Hematopoietic multipotent progenitor cell treated with erythropoietin and hydrocortisone succinate and interleukin-3 and kit ligand, for 8 days (in vitro differentiated cells): ENCODE measurements at places on chromosomes 11 and 22.

GRCh38 chr11:2731130-2732125, 31.6 kb upstream of the KCNQ1OT1 start:
- DNase-seq: no peak

DNA sequence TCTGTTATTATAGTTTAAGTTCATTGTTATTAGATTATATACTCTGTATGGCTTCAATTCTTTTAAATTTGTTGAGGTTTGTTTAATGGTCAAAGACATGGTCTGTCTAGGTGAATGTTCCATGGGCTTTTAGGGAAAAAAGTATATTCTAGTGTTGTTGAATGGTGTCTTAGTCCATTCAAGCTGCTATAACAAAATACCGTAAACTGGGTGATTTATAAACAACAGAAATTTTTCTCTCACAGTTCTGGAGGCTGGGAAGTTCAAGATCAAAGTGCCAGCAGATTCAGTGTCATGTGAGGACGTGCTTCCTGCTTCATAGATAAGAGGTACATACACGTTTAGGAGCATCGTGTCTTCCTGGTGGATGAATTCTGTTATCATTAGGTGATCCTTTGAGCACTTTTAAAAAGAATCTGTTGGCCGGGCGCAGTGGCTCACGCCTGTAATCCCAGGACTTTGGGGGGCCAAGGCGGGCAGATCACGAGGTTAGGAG, 26.2 kb downstream of the PPARA start:
- DNase-seq: no peak

DNA sequence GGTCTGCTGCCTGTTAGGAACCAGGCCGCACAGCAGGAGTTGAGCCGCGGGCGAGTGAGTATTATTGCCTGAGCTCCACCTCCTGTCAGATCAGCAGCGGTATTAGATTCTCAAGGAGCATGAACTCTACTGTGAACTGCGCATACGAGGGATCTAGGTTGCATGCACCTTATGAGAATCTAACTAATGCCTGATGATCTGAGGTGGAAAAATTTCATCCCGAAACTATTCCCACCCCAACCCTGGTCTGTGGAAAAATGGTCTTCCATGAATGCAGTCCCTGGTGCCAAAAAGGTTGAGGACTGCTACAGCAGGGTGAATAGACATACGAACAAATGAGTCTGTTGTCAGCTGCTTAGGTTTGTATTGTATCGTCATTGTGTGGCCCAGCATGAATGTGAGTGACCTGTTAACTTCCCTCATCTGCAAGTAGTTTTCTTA, 29.8 kb downstream of the RNF141 start:
- no peak for DNase-seq

DNA sequence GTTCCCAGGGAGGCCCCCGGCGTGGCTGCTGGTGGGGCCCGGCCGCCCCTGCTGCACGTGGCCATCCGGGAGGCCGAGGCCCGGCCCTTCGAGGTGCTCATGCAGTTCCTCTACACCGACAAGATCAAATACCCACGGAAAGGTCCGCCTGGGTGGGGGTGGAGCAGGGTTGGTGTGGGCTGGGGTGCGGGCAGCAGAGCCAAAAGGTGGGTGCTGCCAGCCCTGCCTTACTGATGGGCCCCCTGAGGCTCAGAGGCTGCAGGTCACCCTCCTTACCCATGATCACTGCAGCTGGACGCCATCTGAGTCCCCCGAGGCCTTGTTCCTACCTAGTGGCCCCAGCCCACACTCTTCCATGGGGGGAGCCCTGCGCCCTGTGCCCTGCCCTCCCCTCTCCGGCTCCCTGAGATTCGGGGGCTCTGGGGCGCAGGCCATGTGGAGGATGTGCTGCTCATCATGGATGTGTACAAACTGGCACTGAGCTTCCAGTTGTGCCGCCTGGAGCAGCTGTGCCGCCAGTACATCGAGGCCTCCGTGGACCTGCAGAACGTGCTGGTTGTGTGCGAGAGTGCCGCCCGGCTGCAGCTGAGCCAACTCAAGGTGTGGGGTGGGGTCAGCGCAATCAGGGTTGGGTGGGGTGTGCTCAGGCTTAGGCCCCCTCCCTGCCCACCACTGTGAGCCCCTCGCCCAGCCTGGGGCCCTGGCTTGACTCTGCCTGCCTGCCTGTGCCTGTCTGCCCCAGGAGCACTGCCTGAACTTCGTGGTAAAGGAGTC, 7.6 kb downstream of the THAP7 start:
- DNase-seq: no peak

DNA sequence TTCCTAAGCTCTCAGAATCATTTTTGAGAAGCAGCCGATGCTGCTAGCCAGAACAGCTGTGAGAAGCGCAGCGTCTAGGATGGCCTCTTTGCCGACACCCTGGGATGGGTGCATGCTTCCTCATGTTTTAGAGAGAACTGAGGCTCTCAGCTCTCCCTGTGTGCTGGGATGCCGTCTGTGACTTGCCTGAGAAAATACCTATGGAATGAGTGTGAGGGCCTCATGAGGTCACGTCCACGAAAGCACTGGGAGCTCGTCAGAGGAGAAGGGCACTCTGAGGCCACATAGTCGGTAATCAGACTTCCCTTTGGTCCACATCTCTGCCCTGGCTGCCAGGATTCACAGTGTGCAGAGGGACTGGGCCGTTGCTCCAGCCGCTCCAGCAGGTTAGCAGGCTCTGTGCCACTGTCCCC, 54.7 kb downstream of the MICAL3 start:
- no peak for DNase-seq

DNA sequence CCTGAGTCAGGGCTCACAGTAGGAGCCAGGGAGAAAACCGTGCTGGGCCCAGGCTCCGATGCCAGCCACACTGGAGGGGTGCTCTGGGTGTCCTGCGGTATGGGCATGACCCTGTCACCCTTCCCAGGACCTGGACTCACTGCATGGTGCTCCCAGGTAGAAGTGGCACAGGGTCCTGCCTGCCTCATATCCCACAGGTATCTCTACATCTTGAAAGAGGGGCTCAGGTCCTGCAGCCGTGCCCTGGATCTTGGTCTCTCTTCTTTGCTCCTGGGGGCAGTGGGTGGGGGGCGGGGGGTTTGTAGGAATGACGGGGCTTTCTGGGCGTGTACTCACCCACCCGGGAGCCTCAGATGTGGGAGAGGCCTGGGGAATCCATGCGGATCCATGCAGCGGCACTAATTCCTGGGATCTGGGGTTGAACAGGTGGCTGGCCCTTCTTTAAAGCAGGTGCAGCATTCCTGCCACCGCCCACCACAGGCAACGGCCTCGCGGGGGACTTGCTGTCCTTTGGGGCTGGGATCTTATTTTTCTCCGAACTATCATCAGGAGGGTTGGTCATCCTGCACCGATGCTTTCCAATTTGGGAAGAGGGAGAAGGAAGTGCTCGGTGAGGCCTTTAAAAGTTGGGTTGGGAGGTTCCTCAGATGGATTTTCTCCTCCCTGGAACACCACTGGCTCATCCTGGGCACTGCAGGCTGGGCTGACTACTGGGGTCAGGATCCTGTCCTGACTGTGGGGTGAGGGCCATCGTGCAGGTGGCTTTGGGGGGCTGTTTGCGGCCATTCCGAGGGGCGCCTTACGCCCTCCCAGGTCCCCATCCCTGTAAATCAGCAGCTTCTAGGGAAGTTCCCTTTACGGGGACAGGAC, 886.4 kb downstream of the BRD1 start:
- no peak for DNase-seq

DNA sequence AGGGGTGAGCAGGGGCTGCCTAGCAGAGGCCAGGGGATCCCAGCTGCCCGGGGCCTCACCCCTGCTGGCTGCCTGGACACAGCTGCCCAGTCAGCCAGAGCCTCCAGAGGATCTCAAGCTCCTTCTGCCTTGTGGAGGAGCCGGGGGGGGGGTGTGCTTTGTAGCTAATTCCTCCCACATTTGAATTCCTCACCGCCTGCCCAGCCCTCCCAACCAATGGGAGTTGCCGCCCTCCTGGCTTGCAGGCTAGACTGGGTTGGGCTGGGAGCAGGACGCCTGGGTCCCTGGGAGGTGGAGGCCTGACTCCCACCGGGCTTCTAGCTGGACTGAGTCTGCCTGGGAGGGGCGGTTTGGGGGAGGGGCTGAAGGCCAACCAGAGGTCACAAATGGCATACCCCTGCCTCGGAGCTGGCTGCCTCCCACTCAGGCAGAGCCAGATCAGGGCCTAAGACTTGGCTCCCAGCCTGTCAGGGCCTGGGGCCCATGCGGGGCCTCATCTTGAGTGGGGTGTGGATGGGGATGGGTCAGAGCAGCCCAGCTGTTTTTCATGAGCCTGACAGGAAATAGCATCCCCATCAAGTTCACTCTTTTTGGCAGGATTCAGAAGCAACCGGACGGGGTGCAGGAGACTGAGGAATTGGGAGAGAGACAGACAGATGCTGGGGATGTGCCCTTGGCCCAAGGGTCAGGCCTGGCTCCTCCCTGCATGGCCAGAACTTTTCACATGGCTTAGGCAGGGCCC, 29.2 kb upstream of the PDE2A start:
- no peak for DNase-seq

DNA sequence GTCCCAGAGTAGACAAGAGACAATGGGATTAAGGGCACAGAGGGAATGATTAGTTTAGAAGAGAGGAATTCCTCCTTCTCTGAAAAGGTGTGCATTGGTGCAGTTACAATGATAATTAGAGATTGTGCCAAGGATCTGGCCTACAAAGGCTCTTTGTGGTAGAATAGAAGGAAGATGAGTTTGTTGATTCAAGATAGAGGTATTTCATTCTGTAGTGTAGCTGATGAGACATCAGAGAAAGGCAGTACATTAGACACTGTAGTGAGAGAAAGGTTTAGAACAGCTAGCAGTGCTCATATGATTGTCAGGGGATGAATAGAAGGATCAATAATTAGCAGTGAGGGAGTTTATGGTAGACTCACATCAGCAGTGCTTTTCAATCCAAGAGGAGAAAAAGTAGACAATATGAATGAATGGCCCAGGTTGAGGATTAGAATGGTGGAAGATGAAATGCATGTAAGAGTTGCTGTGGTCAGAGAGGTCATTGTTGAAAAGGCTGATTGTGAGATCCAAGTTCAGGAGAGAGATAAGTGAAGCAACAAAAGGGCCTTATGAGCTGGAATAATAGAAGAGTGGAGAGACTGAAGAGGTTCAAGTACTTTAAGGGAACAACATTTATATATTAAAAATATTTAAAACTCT, 28.9 kb downstream of the SIK2 start:
- no peak for DNase-seq

GRCh38 chr11:19974886-19975285, 185.4 kb downstream of the DBX1 start:
- DNase-seq: peak; percentile 43

DNA sequence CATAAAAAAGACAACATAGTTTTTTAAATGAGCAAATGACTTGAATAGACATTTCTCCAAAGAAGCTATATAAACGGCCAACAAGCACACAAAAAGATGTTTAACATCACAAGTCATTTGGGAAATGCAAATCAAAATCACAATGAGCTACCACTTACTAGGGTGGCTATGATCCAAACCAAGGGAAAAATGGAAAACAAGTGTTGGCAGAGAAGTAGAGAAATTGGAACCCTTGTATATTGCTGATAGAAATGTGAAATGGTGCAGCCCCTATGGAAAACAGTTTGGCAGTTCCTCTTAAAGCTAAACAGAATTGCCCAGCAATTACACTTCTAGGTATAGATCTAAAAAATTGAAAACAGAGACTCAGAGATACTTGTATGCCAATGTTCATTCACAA, 29.0 kb downstream of the PAMR1 start:
- DNase-seq: no peak

- no peak for DNase-seq
Measured at GRCh38 chr11:108559340-108559739, 34.2 kb downstream of the EXPH5 start.

DNA sequence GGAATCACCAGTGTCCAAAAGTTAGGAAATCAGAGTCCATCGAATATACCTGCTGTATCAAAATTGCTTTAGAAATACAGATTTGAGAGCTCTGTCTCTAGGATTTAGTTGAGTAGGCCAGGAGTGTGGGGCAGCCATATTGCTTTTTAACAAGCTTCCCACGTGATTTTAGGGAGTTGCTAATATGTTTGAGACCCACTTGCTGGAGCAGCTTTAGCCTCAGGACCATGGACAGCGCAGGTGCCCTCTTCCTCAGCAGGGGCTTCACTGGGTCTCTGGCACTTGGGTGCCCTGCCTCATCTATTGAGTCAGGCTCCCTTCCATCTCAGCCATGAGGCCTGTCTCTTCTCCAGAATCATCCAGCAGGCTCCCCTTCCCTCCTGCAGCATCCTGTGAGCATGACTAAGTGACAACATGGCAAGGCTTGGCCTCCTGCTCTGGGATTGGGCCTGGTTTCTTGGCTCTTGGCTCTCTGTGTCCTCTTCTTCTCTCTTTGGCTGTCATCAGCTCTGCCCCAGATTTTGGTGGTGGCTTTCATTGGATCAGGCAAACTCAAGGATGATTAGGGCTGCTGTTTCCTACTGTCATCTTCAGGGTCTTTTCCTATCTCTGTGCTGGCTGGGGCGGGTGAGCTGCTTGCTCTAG, 70.0 kb downstream of the SGSM1 start:
- peak; percentile 20 for DNase-seq
